ENCODE measurements at places on chromosomes 6 and 20.
A peak's percentile ranks its signal among the peaks of the same experiment; 100 is the strongest.

DNA sequence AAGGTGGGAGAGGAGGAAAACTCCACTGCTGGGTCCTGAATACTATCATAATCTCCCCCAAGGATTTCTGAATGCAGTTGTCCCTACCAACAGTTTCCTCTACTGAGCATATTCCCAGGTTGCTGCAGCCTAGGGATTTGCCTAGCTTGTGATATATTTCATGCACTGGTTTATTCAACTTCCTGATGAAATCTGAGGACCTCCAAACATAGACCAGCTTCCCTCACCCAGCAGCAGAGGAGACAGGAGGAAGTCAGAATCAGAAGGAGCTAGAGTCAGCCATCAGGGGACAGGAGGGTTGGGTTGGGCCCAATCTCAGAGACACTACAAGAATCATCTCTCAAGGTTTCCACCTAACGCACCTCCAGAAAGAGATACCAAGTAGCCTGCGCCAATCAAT, 138.4 kb upstream of the TOP1 start:
- DNase-seq, result no peak

DNA sequence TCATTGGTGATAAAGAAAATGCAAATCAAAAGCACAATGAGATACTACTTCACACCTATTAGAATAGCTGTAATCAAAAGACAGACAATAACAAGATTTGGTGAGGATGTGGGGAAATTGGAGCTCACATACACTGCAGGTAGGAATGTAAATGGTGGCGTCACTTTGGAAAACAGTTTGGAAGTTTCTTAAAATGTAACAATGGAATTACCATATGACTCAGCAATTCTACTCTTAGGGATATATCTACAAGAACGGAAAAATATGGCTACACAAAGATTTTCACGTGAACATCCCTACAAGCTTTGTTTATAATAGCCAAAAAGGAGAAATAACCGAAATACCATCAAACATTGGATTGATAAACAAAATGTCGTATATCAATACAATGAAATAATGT, 270.4 kb downstream of the DOK5 start:
- DNase-seq, result no peak

GRCh38 chr6:11414176-11414963, 123.2 kb upstream of the TMEM170B start:
- no peak for DNase-seq

- DNase-seq, result no peak
Measured at GRCh38 chr6:75429061-75429703, 64.4 kb downstream of the FILIP1 start.

DNA sequence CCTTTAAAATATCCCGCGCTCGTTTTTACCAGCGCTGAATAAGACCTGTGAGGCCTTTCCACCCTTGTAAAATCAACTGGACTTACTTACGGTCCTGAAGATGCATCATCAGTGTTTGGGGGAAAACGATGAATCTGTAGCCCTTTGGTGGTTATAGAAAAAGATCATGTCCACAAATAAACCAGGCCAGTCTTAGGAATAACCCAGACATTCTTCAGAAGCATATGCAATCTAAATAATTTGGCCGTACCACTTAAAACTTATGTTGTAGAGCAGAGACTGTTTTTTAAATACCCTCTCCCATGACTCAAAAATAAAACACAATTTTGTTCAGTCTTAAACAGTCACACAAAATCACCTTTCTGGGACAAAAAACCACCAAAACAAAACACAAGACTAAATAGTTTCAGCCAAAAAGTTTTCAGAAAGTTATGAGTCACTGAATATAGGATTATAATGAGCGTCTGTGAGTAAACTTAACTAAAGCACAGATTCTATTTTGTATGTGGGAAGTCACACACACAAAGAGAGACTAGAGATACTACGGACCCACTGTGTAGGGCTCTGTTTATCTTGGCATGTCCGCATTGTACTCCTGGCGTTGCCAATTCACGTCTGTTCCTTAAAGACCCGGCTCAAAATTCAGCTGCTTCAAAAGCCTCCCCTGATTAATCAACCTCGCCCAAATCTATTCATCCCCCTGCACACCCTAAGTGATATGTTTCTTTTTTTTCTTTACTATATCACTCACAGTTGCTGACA, 26.5 kb upstream of the SMOC2 start:
- DNase-seq, result peak; percentile 1

DNA sequence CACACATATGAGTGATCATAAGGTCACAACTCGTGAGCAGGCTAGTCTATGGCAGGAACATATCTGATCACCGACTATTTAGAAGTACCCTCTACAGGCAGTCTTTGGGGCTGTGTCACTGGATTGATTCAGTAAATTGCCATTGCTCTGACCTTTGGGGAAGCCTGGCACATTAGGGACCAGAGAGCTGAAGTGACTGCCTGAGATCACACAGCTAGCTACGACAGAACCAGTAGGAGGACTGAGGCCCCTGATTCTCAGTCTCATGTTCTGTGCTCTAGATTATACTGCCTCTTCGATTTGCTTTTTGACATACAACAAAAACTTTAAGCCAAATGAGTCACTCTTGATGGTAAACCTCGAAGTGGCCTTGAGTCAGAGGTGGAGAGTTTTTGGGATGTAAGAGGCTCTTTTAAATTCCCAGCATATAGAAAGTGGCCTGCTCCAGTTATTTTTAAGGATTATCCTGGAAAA, 247.5 kb upstream of the SUPT3H start:
- no peak for DNase-seq

GRCh38 chr20:39676241-39676640, 714.1 kb downstream of the DHX35 start:
- no peak for DNase-seq

- no peak for DNase-seq
Measured at GRCh38 chr20:64052987-64053840, 3.8 kb upstream of the SOX18 start.

GRCh38 chr20:14332866-14333265, 4.5 kb downstream of the FLRT3 start:
- no peak for DNase-seq

DNA sequence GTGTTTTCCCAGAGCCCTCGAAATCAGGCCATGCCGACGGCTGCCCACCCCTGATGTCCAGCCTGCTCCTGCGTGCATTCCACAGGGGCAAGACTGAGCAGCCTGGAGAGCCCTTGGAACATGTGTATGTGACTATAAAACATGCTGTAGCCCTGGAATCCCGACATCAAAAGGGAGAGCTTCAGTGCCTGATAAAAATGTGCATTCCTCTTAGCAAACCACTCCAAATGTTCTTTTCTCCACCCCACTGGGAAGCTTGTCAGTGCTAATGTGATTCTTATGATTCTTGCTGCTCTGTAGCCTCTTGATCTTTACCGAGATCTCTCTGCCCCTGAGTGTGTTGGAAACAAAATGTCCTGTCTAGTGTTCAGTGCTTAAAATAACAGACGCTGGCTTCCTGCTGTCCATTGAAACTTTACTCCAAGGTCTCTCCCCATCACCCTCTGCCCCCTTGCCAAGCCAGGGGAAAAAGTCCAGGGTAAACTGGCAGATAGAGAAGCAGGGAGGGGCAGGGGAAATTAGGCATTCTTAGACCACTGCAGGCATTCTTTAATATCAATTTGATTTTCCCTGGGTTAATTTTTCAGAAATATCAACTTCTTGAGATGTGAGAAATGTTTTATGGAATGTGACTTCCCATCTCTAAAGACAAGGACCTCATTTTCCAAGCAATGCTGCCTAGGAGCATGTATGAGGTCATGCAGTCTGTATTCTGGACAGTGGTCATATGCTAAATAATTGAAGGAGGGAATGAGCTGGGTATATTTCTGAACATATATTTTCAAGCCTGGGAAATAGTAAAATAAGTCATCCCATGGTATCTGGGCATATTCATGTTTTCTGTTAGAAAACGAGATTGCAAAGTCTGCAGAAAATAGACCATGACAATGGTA, 73.8 kb upstream of the ISM1 start:
- no peak for DNase-seq

DNA sequence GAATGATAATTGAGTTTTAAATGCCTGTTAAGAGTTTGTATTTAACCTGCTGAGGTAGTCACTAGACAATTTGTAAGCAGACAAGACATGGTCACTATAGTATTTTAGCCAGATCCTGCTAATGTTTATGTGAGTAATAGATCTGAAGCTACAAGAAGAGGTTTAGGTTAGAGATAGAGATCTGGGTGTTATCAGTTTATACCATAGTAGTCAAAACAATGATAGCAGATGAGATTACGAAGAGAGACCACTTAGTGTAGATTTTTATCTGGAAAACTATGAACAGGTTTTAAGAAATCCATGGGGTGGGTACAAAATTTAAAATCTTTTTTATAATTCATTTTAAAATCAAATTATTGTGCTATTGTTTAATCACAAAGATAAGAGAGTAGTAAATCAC, 47.5 kb downstream of the PHIP start:
- no peak for DNase-seq

DNA sequence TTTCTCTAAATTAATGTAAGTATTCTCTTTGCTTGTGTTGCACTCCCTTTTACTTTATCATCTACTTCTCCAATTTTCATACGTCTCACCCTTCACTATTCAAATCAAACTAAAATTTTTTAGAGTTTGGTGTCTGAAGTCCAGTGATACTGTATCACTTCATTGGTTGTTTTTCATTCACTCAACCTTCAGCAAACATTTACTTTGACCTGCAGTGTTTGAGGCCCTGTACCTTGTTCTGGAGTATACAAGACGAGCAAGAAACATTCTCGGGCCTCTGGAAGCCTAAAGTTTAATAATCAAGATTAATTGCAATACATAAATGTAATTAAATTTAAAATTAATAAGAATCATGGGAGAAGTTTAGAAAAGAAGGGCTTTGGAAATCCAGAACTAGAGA, 64.6 kb downstream of the SCAF8 start:
- DNase-seq, result no peak

DNA sequence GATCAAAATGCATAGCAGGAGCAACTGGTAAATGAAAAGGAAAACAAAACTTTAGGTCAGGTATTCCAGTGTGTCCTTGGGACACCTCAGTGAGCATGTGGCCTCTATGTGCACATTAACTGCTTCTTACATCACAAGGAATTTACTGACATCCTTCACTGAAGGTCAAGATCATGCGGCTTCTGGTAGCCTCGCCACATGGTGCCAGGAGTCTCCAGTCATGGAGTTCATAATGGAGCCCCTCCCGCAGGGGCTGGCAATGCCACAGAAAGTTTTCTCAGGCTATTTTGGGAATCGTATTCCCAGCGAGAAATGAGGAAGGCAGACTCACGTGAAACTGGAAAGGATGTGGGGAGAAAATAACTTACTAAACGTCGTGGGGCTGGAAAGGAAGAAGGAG, 19.7 kb upstream of the SLC22A3 start:
- DNase-seq, result no peak

DNA sequence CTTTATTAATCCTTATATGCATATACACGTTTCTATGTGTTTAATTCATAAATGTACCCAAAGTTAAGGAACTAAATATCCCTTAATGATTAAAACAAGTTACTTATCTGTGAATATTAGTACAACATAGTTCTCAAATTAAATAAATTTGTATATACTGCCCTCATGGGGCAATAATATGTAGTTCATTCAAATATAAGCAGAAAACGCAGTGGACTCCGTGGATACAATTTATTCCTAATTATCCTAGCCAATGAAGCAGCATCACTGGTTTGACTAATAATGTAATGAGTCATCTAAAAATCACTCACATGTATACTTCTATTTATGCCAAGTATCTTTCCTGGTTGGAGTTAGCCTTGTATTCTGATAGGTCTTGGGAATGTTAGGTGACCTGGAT, 111.6 kb downstream of the TBC1D32 start:
- no peak for DNase-seq

DNA sequence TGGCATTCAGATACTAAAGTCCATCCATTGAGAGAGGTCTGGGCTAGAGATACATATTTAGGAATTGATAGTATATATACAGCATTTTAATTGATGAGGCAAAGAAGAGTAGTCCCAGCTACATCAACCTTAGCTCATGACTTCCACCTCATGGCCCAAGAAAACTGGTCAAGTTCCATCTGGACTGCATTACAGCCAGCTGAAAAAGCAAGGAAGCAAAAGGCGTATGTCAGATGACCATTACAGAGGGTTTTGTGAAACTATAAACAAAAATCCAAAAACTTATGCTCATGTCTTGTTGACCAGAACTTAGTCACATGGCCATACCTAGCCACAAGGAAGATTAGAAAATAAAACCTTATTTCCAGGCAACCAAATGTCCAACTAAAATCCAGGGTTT, 46.8 kb upstream of the RNF146 start:
- DNase-seq, result no peak
